Endothelial cell of umbilical vein (primary cell): ENCODE measurements at places on chromosomes 3 and 15. TPM values are rescaled to one million over a fixed set of nuclear protein-coding genes. Genes with fewer than 3 reads are reported as not detected.

PLSCR2 gene
- total RNA-seq: not detected in 2 replicates

PTX3 gene
- 149 and 172 TPM in 2 replicates for total RNA-seq

NIPA2 gene
- total RNA-seq: 72.9 and 75.7 TPM in 2 replicates

RTP3 gene
- not detected in 2 replicates for total RNA-seq

HCLS1 gene
- total RNA-seq: 63.5 and 68.5 TPM in 2 replicates
